PC-9 (cell line): ENCODE measurements at places on chromosomes 2 and 18.
A peak's percentile ranks its signal among the peaks of the same experiment; 100 is the strongest.

DNA sequence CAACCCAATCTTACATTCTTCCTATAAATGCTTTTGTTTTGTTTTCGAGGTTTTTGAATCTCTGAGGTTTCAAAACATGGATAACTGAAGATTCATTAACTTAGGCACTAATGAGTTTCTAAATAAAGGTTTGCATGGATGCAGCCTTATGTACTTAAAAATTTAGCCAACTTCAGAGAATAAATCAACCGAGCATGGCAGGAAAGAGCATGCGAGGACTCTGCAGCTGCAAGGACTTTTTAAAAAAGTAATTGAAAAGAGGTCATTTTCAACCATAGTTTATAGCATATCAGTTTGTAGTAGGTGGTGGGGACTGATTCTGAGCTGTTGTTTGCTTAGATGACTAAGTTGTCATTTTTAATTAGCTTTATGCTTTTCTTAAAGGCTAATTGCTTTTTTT is 567.0 kb upstream of the ZEB2 start:
- H3K4me3 ChIP-seq, result no peak overlapping the region
- H3K27ac ChIP-seq, result no peak overlapping the region
- no peak for DNase-seq
- no peaks in the 10 kb centered on the region for H3K27me3 ChIP-seq
- H3K4me1 ChIP-seq, result no peaks in the 10 kb centered on the region

DNA sequence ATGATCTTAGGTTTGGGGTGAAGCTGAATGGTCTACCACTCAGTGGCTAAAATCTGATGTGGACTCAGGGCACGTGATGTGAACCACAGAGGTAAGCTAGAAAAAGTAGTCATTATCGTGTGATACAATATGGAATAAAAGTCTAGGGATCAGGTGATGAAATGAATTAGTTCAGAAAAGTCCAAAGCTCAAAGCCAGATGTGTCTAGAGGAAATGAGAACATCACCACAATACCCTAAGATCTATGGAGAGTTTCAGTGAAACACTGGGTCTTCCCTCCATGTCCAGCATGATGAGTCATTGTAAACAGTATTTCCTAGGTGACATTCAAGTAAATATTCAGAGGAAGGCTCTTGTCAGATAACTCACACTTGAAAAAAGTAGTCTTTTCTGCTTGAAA is 1257.4 kb upstream of the ZEB2 start:
- no peaks in the 10 kb centered on the region for H3K27me3 ChIP-seq
- no peak overlapping the region for H3K4me3 ChIP-seq
- no peaks in the 10 kb centered on the region for H3K36me3 ChIP-seq

DNA sequence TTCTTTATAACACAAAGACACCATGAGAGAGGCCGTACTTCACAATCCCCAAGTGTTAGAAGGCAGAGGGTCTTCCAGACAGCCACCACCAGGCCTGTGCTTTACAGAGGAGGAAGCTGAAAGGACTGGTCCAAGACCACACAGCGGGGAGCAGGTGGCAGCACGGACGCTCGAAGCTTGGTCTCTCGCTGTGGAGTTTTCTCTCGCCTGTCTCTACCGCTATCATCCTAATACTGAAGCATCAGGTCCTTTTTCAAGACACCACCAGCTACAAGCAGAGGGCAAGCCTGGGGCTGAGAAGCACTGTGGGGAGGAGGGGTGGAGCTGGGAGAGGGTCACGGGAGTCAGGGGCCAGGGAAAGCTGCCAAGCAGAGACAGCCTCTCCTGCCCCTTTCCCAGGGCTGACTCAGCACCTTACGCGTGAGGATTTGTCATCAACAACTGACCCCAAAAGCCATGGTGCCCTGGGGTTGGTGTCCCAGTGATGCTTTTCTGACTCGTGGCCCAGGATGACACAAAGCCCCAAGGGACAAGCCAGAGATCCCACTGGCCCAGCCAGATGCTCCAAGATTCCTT is 31.9 kb upstream of the FOSL2 start:
- DNase-seq, result peak; percentile 81
- no peaks in the 10 kb centered on the region for H3K27me3 ChIP-seq
- no peak overlapping the region for H3K4me3 ChIP-seq
- peaks cover 51% of the 10 kb centered on the region for H3K4me1 ChIP-seq
- H3K27ac ChIP-seq, result peak overlapping the region; percentile 72

DNA sequence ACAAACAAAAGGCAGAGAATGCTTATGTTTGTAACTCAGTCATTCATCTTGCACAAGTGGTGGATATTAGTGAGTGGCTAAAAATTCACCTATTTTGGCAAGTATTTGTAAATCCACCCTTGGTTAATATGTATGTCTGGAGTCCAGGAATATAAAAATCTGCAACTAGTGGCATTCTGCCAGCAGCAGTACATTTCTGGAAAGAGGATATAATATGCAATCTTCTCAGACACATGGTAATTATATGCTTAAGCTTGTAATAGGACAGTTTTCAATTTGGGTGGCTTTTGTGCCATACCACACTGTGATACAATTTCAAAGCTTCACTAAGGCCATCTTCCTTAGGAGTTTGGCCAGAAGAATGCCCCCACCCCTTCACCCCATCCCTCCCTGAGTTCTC is 693.3 kb downstream of the MBD2 start:
- H3K4me1 ChIP-seq, result no peaks in the 10 kb centered on the region
- no peak overlapping the region for H3K27ac ChIP-seq
- no peaks in the 10 kb centered on the region for H3K27me3 ChIP-seq
- DNase-seq, result no peak
- H3K4me3 ChIP-seq, result no peak overlapping the region

GRCh38 chr2:27461118-27461517 is 18.9 kb downstream of the KRTCAP3 start:
- H3K27me3 ChIP-seq, result no peaks in the 10 kb centered on the region
- no peaks in the 10 kb centered on the region for H3K4me1 ChIP-seq
- 0 out of 2 replicates have a peak, but pooled peaks cover 5% of the 10 kb centered on the region for H3K36me3 ChIP-seq
- H3K27ac ChIP-seq, result no peak overlapping the region

DNA sequence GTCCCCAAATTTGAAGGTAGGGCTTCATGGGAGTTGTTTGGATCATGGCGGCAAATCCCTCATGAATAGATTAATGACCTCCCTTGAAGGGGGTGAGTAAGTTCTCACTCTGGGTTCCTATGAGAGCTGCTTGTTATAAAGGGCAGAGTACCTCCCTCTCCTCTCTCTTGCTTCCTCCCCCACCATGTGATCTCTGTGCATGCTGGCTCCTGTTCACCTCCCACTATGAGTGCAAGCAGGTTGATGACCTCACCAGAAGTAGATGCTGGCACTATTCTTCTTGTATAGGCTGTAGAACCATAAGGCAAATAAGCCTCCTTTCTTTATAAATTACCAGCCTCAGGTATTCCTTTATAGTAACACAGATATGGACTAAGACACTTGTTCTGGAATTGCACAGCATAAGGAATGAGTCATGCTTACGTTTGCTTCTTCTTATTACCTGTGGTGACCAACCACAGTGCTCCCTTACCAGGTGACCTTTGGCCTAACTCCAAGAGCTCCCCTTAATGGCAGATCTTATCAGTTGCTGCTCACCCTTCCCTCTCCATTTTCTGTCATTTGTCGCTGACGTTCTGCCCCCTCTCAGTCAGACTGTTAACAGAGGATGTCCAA is 559.5 kb upstream of the GCFC2 start:
- H3K36me3 ChIP-seq, result no peaks in the 10 kb centered on the region
- no peak for DNase-seq
- H3K27ac ChIP-seq, result no peak overlapping the region
- H3K4me1 ChIP-seq, result no peaks in the 10 kb centered on the region
- H3K27me3 ChIP-seq, result no peaks in the 10 kb centered on the region
- H3K4me3 ChIP-seq, result no peak overlapping the region

DNA sequence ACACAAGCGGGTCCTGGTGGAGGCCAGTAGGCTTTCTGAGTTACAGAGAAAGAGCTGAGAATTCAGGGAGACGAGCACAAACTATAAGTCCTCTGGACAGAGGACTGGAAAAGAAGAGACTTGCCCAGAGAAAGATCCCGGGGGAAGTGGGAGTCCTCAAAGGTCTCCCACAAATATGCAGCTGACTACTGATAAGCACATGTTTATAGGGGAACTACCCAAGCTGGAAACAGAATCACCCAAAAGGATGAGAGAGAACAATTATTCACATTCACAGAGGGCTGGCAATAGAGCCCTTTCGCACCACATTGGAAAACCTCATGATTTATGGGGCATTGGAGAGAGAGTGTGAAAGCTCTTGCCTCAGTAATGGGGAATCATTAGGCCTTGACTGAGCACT is 337.6 kb downstream of the IRS1 start:
- no peaks in the 10 kb centered on the region for H3K36me3 ChIP-seq
- H3K4me1 ChIP-seq, result no peaks in the 10 kb centered on the region
- no peak overlapping the region for H3K27ac ChIP-seq
- H3K27me3 ChIP-seq, result no peaks in the 10 kb centered on the region
- no peak overlapping the region for H3K4me3 ChIP-seq

- no peaks in the 10 kb centered on the region for H3K36me3 ChIP-seq
- H3K27ac ChIP-seq, result no peak overlapping the region
- H3K4me3 ChIP-seq, result no peak overlapping the region
- DNase-seq, result no peak
- H3K4me1 ChIP-seq, result no peaks in the 10 kb centered on the region
Observed at GRCh38 chr2:78023356-78023755, 501.2 kb upstream of the LRRTM4 start.

DNA sequence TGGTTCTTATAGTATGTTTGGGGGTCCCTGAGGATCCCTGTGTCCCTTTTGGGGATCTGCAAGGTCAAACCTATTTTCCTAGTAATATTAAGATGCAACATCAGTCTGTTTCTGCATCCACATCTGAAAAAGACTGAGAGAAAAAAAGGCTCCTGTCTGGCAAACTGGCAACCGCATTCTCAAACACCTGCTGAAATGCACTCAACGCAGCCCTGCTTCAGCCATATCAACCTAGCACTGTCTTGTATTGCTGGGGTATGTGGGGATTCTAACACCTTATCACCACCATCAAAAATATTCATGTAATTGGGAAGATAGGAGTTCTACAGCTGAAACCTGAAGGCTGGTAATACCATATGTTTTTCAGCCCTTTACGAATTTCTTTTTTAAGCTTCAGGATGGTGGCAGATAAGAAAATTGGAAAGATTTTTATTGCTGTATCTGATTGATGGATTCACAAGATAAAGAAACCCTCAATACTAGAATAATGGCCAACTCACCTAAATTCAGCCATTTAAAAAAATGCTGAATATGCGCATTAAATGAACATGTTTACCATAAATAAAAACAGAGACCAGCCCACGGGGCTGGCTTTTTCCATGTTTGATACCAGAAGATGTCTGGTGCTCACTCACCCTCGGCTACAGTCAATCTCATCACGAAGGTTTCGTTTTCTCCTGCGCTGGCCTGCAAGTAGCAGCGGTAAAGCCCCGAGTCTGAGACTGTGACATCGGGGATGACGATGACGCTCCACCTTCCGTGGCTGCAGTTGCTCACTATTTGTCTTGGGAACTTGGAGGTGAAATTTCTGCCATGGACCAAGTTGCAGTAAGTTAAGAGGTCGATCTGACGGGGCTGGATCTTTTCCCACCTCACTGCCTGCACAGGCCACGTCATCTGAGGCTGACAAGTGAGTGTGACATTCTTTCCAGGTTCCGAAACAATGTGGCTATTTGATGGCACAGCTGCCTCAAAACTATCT is 52.3 kb downstream of the CD226 start:
- DNase-seq, result no peak
- H3K36me3 ChIP-seq, result no peaks in the 10 kb centered on the region
- H3K4me1 ChIP-seq, result no peaks in the 10 kb centered on the region
- no peak overlapping the region for H3K4me3 ChIP-seq
- no peak overlapping the region for H3K27ac ChIP-seq

DNA sequence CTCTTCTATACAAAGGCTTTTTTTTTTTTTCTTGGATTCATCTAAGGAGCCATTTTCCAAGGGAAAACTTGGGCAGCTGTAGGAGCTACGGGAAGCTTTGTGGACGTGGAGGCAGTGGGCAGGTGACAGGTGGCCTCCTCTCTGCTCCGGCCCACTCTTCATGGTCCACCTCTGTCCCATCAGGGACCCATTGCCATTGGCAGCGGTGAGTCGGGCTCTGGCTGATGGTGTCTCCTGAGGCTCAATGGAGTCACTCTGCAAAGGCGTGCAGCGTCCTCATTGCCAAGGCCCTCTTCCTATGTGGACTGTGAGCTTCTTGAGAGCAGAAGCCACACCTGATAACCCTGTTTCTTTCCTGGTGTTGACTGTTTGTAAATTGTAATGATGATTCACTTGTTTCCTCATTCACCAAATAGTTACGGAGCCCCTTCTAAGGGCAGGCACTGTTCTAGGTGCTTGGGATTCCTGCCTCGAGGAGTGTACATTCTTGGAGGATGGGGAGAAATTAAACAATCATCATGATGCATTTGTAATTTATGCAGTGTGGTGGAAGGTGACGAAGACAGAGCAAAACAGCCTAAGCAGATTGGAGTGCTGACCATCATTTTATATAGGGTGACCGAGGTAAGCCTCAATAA is 240.3 kb upstream of the HS6ST1 start:
- H3K4me3 ChIP-seq, result no peak overlapping the region
- H3K36me3 ChIP-seq, result no peaks in the 10 kb centered on the region
- peaks cover 22% of the 10 kb centered on the region for H3K4me1 ChIP-seq
- H3K27ac ChIP-seq, result no peak overlapping the region
- H3K27me3 ChIP-seq, result no peaks in the 10 kb centered on the region
- peak; percentile 89 for DNase-seq

- H3K4me1 ChIP-seq, result no peaks in the 10 kb centered on the region
- H3K36me3 ChIP-seq, result no peaks in the 10 kb centered on the region
- peaks cover 40% of the 10 kb centered on the region for H3K27me3 ChIP-seq
Observed at GRCh38 chr2:127562936-127563335, 27.5 kb downstream of the MYO7B start.

DNA sequence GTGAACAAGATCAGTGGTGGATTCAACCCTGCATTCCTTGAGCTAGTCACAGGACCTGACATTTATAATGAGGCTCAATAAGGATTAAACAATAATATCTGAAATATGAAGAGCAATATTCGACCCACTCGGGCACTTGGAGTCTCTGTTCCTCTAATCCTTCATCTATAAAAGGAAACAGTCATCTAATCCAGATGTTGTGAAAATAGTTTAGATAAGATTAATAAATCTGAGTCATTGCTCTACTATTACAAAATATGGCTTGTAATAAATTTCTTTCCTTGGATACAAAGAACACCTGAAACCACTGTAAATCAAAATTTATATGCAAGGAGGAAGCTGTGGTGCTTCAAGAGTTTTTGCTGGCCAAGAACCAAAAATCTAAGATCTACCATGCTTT is 846.9 kb upstream of the ACVR2A start:
- DNase-seq, result no peak
- H3K27ac ChIP-seq, result no peak overlapping the region
- H3K27me3 ChIP-seq, result no peaks in the 10 kb centered on the region
- no peaks in the 10 kb centered on the region for H3K4me1 ChIP-seq

DNA sequence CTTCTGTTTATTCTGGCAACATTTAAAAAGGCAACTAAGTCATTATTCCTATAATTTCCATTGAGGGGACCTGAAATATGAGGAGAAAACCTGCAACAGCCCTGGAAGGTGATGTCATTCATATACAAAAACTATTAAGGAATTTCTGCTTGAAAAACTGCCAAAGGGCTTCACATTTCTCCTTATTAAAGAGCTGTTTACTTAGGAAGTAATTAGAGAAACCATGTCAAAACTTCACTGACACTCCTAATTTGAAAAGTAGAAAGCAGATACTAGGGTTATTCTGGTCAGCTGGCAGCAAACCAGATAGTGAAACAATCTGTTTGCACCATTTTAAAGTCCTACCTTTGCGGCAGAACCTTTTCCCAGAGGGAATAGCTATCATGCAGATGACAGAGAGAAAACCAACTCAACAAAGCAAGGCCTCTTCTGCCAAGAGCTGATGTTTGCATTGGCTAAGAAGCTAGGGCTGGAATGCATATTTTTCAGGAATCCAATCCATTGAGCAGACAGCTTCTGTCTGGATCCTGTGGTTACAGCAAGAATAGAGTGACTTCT is 592.2 kb upstream of the SYT4 start:
- H3K4me3 ChIP-seq, result no peak overlapping the region
- no peaks in the 10 kb centered on the region for H3K27me3 ChIP-seq
- H3K27ac ChIP-seq, result no peak overlapping the region
